ENCODE measurements at places on chromosomes 6 and 20.
A peak's percentile ranks its signal among the peaks of the same experiment; 100 is the strongest.

DNA sequence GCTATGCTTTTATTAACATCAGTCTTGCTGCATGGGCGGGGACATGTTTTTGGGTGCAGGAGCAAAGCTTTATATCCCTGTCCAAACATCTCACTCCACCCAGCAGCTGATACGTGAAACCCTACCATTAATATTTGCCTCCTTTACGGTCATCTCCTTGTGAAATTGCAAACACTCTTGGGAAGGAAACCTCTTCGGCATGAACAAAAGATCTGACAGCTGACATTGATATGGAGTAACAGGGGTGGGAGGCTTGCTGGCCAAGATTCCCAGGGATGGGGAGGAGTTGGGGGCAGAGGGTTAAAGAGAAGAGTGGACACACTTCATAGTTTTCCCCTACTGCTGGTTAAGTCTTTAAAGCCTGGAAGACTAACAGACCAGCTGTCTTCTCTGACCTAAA lies 22.2 kb upstream of the VEGFA start:
- peak; percentile 19 for DNase-seq

DNA sequence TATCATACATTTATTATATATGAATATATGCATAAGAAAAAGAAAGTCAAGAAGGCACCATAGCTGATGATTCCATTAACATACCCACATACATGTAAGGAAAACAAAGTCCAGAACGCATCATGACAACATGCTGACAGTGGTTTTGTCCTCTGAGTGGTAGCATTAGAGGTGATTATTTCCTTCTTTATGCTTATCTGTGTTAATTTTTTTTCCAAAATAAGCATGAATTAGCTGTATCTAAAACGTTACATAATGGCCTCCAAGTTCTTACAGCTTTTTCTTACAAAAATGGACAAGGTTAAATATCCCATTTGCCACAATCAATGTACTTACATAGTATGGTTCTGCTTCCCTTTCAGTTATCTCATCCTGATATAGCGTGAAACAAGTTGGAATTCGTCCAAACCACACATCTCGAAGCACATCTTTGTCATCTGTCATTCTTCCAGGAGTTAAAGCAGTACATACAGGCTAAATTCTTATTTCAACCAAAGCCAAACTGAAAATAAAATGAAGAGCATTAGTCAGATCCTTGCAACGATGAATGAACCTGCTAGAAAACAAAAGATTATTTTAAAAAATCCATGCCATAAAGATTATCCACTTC lies 9.7 kb downstream of the ATG5 start:
- no peak for DNase-seq

GRCh38 chr20:43066125-43066524 lies 123.6 kb downstream of the PTPRT start:
- DNase-seq, result no peak

DNA sequence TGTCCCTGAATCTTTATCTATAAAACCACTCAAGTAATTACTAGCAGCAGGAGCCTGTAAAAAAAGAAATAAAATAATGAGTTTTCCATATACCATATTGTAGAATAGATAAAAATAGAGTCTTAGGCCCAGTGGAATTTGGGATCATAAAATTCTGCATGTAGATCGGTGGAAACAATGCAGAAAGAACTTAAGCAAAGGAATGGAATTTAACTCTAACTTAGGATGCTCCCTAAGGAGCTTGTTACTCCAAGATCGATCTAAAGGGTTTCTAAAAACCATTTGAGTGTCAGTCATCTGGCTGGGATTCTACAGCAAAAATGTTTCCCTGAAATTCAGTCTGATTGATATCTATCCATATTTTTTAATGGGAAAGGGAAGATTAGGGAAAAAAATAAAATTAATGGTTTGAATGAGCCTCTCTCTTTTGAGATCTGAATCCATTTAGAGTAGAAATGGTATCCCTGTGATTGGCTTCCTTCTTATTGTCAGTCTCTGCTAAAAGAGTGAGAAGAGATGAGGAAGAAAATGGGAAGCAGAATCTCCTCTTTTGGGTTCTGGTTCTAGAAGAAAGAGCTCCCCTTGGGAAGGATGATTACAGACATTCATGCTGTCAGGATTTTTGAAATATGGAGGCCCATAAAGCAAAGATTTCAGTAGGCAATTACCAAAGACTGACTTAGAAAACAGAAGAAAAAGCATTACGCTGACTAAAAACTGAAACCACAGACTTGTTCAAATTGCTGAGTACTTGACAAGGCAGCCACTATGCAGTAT lies 564.3 kb upstream of the MARCKS start:
- no peak for DNase-seq

DNA sequence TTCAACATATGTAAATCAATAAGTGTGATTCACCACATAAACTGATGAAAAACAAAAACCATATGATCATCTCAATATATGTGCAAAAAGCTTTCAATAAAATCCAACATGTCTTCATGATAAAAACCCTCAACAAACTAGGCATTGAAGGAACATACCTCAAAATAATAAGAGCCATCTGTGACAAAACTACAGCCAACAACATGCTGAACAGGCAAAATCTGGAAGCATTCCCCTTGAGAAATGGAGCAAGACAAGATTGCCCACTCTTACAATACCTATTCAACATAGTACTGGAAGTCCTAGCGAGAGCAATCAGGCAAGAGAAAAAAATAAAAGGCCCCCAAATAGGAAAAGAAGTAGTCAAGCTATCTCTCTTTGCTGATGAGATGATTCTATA lies 76.5 kb downstream of the OTOR start:
- DNase-seq, result no peak

- DNase-seq, result no peak
Observed at GRCh38 chr20:5714261-5715041, 35.8 kb upstream of the SHLD1 start.

- DNase-seq, result no peak
Observed at GRCh38 chr6:79070206-79070825, 7.7 kb downstream of the PHIP start.

DNA sequence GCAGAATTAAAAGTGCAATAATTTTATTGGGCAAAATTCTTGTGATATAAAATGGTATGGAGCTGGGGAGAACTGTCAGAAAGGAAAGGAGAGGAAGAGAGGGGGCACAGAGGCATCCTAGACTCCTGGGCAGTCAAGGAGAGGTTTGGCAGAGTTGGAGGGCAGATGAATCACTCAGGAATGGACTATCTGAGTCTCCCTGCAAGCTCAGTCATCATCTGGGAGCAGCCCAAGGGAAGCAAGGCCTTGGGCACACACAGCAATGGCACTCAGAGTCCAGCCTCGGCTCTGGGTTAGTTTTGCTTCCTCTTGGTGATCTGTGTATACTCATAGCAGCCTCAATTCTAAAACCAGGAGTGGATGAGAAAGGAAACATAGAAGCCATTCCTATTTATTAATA lies 67.2 kb downstream of the SLC22A1 start:
- DNase-seq, result no peak

- DNase-seq, result no peak
Observed at GRCh38 chr20:62487561-62488354, 12.0 kb upstream of the GATA5 start.

DNA sequence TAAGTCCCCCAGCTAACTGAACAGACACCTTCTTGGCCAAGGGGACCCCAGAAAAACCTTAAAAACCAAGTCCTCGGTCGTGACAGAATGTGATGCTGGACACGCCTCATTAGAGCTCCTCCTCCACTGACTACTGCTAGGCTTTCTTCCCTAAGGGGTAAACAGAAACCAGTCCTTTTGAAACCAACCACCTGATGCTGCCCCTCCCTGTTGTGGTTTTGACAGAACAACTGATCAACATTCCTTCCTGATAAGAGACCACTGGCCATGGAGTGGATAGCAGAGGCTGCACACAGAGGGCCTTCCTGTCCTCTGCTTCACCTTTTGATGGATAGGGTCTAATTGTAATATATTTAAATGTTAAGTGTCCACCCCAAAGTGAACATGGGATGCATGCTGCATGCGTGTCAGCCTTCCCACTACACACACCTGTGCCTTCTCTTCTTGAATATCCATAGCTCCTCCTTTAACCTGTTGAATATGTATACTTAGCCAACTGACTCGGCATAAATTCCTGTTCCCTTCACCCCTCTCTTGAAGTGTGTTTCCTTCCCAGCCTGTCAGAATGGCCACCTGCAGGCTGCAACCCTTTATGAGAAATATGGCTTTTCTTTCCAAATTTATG lies 27.9 kb upstream of the SLC2A12 start:
- DNase-seq, result no peak

- DNase-seq, result no peak
Observed at GRCh38 chr6:106486236-106486635, 125.7 kb downstream of the CRYBG1 start.

DNA sequence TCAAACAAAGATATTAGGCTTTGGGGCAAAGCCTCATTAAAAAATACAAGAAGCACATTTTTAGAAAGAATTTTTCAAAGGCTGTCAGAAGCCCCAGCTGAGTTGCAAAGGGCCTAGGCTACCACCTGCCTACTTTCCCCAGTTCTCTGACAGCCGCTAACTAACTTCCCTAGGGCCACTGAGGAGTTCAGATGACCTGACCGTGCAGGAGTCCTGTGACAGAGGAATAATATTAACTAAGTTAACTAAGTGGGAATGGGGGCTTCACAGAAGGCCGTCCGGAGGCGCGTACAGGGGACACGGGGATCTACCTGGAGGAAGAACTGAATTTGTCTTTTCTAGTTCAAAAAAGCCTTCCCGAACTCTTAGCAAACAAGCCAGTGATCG lies 884 bp downstream of the MCHR2 start:
- no peak for DNase-seq

DNA sequence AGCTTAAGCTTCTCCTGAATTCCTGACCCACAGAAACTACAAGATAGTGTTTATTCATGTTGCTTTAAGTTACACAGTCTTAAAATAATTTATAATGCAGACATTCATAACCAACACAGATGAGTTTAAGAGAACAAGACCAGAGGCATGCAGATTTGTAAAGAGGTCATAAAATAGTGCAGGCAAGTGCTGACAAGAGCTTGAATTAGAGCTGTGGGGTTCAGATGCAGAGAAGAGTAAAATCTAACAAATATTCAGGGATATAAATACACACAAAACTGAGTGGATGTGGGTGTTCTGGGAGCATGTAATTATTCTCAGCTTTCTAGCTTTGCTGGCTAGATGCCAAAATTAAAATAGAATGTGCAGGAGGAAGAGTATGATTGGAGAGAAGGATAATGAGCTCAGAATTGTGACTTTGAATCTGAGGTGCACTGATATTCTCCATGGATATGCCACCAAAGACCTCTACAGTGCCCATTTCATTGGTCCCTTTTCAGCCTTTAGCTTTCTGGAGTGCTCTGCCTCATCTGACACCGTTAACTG lies 291.9 kb upstream of the SGK1 start:
- DNase-seq, result no peak

DNA sequence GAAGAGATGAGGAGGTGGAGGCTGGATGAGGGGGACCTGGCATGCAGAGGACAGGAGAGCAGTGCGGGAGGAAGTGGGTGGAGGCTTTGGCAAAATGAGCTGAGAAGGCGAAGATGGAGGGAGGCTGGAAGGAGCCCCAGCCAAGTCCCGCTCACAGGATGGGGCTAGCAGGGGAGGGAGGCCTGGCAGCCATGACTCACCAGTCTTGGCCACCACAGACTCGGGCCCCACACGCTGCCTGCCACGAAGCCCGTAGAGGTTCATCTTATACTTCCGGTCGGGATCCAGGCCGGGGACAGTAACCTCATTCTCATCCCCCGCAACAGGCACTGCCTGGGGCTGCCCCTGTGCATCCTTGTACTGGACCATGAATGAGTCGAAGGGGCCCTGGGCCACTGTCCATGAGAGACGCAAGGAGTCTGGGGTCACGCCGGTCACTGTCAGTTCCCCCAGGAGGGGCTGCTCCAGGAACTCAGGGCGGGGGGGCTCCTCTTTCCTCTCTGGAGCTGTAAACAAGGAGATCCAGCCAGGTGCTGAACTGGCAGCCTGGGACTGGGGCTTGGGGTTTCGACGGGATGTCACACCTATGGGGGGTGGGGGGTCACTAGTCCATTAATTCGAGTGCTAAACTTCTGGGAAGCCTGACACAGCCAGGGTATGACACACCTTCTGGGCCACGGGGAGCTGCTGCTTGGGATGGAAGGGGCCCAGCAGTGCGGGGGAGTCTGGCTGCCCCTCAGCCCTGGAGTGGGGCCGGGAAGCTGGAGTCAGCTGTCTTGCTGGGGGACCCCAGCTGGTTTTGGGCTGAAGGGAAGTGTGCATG lies 27.8 kb downstream of the TNXB start:
- DNase-seq, result no peak

- no peak for DNase-seq
Observed at GRCh38 chr6:30903236-30903635, 4.8 kb upstream of the GTF2H4 start.

GRCh38 chr6:89536231-89536630 lies 102.3 kb downstream of the LYRM2 start:
- DNase-seq, result no peak

GRCh38 chr20:62762801-62763368 lies 33.4 kb upstream of the MRGBP start:
- no peak for DNase-seq

- no peak for DNase-seq
Observed at GRCh38 chr6:36377594-36377993, 9.9 kb downstream of the ETV7 start.

DNA sequence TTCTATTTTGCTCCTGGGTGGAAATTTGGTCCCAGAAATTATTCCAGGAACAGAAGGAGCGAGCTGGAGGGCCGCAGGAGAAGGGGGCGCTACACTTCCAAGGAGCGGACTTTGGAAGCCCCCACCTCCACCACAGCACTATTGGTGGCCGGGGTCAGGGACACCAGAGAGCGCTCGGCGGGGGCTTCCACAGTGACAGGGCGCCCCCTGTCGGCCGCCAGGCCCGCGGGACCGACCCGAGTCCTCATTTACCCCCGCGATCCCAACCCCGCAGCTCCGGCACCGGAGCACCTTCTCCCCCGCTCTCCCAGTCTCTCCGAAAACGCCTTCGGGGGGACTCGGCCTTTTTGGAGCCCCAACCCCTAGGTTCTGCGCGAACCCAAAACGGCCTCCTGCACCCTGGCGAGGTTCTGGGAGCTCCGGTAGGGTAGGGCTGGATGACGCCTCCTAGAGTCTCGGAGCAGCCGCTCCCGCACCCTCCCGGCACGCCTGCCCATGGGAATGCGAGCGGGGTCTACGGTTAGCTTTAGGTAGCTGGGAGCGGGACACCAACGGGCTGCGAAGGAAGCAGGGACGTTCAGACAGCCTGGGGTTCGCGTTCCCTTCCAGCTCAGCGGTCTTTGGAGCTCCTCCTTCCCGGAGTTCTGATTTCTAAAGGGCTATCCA lies 2.4 kb upstream of the FOXA2 start:
- no peak for DNase-seq

- no peak for DNase-seq
Observed at GRCh38 chr6:43089467-43089866, 13.4 kb downstream of the PTK7 start.

- DNase-seq, result no peak
Observed at GRCh38 chr20:37714978-37715672, 21.3 kb downstream of the CTNNBL1 start.

- DNase-seq, result peak; percentile 78
Observed at GRCh38 chr20:45346291-45346718, 1.9 kb downstream of the SDC4 start.

DNA sequence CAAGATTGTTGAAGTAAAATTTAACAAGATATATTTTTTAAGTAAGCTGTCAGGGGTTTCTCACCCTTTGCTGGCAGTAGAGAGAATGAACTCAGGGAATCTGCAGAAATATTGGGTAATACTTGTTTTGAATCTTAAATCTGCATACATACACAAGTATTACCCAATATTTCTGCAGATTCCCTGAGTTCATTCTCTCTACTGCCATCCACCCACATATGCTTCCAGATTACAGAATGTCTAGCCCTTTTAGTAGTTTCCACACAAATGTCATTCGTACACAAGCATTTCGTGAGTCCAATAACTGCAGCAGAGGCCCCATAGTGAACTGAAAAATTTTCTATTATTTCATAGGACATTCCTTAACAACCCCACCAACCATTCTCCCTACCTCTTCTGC lies 69.6 kb upstream of the TNFRSF21 start:
- no peak for DNase-seq
